GM20000 (cell line): ENCODE measurements at places on chromosomes 1 and 21.

GRCh38 chr1:228276174-228276831 lies 68.5 kb downstream of the OBSCN start:
- no peak for DNase-seq

GRCh38 chr1:1173061-1173792 lies 453 bp upstream of the TTLL10 start:
- DNase-seq, result peak; percentile 9

DNA sequence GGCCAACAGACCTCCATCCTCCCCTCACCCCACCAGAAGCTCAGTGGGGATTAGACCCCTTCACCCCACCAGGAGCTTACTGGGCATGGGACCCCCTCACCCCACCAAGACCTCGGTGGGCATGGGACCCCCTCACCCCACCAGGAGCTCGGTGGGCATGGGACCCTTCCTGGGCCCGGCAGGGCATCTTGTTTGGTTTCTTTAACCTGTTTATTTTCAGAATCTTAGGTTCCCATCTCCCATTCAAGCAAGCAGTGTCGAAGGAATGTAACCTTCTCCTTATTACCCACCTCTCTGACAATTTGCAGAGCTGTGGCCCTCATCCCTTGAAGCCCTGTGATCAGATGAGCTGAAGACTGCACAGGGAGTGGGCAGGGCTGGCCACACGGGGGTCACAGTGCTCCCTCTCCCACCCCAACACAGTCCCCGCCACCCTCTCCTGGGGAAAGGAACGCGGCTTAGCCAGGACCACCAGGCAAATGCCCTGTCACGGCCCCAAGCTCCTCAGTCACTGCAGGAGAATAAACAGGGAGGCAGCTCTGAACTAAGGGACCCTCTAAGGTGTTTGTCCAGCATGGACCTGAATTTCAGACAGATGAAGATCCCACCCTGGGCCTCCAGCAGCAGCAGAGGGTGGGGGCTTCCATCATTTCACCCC lies 330.0 kb downstream of the NPHP4 start:
- DNase-seq, result no peak

DNA sequence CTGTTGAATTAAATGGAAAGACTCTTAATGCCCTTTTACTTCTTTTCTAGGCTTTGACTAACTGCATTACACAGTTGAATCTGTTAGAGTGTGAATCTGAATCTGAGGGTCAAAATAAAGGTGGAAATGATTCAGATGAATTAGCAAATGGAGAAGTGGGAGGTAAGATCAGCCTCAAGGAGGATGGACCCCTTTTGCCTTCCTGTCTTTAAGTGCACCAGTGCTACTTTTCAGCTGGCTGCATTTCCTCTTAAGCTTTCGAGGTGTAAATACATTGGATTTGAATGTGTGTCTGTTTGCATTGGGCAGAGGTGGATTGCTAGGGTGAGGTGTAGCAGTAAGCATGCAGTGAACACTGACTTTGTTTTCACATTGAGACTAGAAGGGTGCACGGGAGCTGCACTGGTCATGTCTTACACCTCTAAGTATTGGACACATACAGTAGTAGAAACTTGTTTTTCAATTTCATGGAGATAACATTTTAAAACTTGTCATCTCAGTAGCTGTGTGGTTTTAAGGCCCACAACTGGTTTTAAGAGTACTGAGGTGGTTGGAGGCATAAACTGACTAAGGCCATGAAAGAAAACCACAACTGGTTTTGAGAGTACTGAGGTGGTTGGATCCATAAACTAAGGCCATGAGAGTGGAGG lies 35.4 kb downstream of the MIA3 start:
- no peak for DNase-seq

DNA sequence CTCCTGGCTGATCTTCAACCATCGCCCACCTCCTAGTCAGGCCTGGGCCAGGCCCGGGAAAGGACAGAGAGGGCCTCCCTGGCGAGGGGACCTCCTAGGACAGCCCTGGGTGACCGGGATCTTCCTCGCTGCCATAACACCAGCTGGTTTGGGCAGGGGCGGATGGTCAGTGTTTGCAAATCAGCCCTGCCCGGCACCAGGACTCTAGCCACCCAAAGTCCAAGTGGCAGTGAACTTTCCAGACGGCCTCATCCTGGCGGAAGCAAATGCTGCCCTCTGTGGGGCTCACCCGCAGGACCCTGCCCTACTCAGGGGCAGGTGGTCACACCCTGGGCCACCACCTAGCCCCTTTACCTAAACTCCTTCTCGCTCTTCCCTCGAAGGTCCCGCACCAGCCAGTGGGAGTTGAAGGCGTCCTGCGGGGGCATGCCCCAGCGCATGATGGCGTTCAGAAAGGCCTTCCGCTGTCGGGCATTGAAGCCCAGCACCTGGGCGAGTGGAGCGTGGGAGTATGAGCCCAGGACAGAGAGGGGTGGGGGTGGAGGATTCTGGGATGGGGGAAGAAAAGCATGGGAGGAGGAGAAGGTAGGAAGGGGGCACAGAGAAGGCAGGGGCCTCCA lies 55.3 kb downstream of the CHD5 start:
- no peak for DNase-seq

- DNase-seq, result no peak
Observed at GRCh38 chr1:153711026-153711425, 16.8 kb upstream of the INTS3 start.

GRCh38 chr1:198622001-198622400 lies 16.8 kb upstream of the PTPRC start:
- no peak for DNase-seq

DNA sequence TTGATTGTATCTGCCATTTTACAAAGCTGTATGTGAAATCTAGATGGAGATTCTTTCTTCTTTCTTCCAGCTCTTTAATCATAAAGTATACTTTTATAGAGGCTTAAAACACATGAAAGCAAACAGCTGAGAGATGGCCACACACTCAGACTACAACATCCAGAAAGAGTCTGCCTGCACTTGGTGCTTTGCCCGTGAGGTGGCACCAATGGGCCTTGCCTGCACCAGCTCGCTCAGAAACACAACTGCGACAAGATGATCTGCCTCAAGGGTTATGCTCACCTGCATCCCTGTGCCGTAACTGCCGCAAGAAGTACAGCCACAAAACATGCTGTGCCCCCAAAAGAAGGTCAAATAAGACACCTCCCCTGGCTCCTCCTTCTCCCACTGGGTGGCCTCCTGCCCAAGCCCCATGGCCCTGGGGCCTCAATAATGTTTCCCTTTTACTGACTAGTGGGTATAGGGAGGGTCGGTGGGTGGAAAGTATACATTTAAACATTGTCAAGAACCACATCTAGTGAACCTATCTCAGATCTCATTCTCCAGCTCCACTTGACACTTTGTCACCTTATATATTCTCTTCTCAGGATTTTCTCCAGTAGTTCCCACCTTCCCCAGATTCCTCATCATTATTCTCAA lies 66.7 kb upstream of the ANGPTL3 start:
- DNase-seq, result no peak

GRCh38 chr1:182569939-182570610 lies 19.0 kb downstream of the RNASEL start:
- peak; percentile 12 for DNase-seq

- no peak for DNase-seq
Observed at GRCh38 chr1:222555992-222556615, 8.2 kb upstream of the HHIPL2 start.

- DNase-seq, result no peak
Observed at GRCh38 chr1:109392788-109393616, 4.7 kb downstream of the SORT1 start.

DNA sequence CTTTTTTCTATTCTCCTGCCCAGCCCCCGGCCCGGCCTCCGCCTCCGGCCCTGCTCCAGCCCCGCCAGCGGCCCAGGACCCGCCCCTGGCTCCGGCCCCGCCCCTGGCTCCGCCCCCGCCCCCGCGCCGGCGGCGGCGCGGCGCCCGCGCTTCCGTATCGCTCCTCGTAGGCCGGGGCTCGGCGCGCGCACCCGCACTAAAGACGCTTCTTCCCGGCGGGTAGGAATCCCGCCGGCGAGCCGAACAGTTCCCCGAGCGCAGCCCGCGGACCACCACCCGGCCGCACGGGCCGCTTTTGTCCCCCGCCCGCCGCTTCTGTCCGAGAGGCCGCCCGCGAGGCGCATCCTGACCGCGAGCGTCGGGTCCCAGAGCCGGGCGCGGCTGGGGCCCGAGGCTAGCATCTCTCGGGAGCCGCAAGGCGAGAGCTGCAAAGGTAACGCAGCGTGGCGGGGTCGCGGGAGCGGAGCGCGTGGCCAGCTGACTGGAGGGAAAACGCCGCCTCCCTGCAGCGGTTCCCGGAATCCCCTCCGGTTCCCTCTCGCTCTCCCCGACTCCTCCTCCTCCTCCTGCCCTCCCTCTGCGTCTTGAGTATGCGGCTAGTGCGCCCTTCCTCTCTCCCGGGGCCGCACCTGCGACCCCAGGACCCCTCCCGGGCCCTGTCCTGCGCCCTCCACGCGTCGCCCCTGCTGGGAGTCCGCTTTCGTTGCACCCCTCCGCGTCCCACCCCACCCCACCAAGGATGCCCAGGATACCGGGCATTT lies at the start of gene IFNAR2:
TSS of gene IFNAR2 (plus strand) at position 155 of the 761 bp plus-strand sequence. CDS start 11,985 bp downstream, outside the sequence.
- peak; percentile 96 for DNase-seq

GRCh38 chr1:169466259-169467230 lies 19.2 kb downstream of the SLC19A2 start:
- DNase-seq, result no peak

- no peak for DNase-seq
Observed at GRCh38 chr1:113542221-113542701, 151.9 kb downstream of the MAGI3 start.

GRCh38 chr1:227280836-227281235 lies 37.5 kb downstream of the CDC42BPA start:
- DNase-seq, result no peak

DNA sequence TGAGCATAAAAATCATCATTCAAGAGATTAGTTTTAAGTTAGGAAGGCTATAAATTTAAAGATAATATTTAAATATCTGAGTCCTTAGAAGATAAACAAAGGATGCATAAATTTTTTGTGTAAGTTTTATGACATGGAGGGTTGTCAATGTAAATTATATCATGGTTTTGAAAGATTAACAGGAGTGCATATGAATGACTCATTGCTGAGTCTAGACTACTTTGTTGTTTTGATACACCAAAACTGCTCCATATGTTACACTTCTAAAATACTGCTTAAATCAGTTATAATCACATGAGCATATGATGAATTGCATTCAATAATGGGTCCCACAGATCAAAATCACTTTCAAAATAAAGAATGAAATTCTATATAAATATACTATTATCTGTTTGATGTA lies 312.5 kb downstream of the KCNT2 start:
- no peak for DNase-seq

DNA sequence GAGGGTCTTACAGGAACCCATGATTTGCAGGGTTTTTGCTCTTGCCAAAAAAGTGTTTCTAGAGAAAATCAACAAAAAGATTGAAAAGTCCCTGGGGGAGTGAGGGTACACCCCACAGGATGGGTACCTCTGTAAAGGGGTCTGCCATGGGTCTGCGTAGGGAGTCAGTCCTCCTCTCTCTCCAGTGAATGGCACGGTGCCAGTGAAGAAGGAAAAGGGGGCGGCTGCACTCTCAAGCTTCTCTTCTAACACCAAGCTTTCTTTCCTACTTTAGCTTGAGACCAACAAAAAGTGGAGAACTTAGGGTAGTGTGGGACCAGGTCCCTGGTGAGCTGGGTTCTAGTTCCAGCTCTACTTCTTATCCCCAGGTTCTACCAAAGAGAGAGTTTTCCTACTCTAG lies 87.4 kb downstream of the GLUL start:
- no peak for DNase-seq

DNA sequence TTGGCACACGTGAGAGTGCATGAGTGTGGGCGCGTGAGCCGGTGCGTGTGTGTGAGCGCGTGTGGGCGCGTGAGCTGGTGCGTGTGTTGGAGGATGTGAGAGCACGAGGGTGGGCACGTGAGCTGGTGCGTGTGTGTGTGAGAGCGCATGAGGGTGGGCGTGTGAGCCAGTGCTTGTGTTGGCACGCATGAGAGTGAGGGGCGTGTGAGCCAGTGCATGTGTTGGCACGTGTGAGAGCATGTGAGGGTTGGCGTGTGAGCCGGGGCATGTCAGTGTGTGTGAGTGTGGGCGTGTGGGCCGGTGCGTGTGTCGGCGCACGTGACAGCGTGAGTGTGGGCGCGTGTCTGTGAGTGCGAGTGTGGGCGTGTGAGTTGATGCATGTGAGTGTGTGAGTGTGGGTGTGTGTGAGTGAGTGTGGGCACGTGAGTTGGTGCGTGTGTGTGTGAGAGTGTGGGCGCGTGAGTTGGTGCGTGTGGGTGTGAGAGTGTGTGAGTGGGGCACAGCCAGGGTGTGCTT lies 45.7 kb upstream of the ARHGEF16 start:
- DNase-seq, result no peak

DNA sequence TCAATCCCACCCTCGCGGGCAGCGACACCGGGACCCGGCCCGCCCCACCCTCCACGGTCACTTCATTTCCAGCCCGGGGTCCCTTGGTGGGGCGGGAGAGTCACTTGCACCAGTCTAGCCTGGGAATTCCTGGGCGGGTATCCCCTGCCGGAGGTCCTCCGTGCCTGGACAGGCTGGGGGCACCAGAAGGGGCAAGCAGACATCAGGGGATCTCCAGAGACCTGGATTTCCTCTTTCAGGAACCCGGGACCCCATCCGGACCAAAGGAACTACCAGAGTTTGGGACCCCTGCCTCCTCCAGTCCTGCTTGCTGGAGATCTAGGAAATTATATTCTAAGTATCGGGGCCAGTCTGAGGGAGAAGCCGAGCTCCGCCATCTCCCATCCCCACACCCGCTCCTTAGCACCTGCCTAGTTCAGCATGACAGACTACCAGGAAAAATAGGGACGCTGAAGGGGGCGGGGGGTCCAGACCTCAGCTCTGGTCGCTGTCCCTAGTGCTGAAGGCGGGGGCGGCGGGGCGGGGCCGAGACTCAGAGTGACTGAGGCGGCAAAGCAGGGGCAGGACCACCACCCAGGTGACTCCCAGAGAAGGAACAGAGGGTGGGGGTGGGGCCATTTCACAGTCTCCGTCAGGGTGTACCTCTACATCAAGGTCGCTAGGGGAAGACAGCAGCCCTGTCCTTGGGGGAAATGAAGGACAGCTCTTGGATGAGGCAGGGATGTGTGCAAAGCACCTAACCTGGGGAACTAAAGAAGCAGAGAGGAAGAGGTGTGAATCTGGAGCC lies 832 bp downstream of the HCN3 start:
- peak; percentile 80 for DNase-seq

DNA sequence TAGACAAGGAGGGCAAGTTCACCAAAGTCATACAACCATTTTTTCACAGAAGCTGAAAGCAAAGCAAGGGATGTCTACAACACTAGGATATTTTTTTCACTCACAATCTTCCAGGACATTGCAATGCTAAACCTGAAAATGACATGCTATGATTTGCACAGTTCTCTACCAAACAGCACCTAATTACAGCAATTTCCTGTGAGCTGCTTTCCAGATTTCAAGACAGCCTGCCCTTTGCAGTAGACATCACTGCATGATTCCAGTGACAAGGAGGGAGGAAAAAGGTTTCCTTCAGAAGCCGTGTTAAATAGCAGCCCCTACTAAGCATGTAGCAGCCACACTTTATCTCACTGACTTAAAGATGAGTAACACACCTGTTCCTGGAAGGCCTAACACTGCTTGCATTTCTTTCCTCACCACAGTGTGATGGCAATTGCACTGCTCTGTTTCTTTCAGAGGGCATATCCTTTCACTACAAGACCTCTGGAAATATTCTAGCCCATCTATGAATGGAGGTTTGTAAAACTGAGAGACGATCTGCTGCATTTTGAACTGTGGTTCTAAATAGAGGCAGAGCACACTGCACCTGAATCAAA lies 97.1 kb downstream of the DUSP10 start:
- DNase-seq, result peak; percentile 14

GRCh38 chr1:10519016-10519417 lies 44.3 kb downstream of the PEX14 start:
- DNase-seq, result no peak

- no peak for DNase-seq
Observed at GRCh38 chr21:26425576-26425975, 147.5 kb downstream of the CYYR1 start.

GRCh38 chr1:185074307-185074706 lies 28.9 kb downstream of the RNF2 start:
- DNase-seq, result no peak
